ENCODE measurements at places on chromosomes 2 and 18. TPM values are rescaled to one million over a fixed set of nuclear protein-coding genes. Genes with fewer than 3 reads are reported as not detected.

Gene MARCO
- total RNA-seq: not detected

Gene FOXI3
- not detected for total RNA-seq

Gene DYSF
- total RNA-seq: 0.78 TPM

Gene CNGA3
- total RNA-seq: 0.43 TPM

Gene ZNF396
- 4.5 TPM for total RNA-seq

Gene REG3A
- not detected for total RNA-seq

Gene ZSWIM2
- total RNA-seq: under 0.01 TPM

Gene PRSS56
- total RNA-seq: not detected

Measured in articular chondrocyte of knee joint (primary cell).